ENCODE measurements at places on chromosomes 16 and 17. TPM values are rescaled to one million over a fixed set of nuclear protein-coding genes. Genes with fewer than 3 reads are reported as not detected.

Gene KRTAP4-1
- polyA plus RNA-seq = not detected

Gene METRN
- 18.9 TPM for polyA plus RNA-seq

Gene BTBD17
- polyA plus RNA-seq = 1.1 TPM

Gene BAHCC1
- 21.9 TPM for polyA plus RNA-seq

Gene TNFSF13
- 23.4 TPM for polyA plus RNA-seq

Gene SETD6
- polyA plus RNA-seq = 28.8 TPM

Gene RGS11
- polyA plus RNA-seq = 6.6 TPM

Gene TMEM235
- 0.10 TPM for polyA plus RNA-seq

Gene TMIGD1
- 43.9 TPM for polyA plus RNA-seq

Gene PRRT2
- polyA plus RNA-seq = 12.8 TPM

Gene NLE1
- 14.1 TPM for polyA plus RNA-seq

Gene NTN1
- 11.3 TPM for polyA plus RNA-seq

Gene MMP25
- polyA plus RNA-seq = 4.3 TPM

Gene CCDC40
- 5.7 TPM for polyA plus RNA-seq

Gene SYNGR3
- 4.2 TPM for polyA plus RNA-seq

Gene NRN1L
- 1.6 TPM for polyA plus RNA-seq

Gene PLK1
- polyA plus RNA-seq = 13.0 TPM

Gene DNAAF1
- 0.55 TPM for polyA plus RNA-seq

Gene SLC22A31
- 8.8 TPM for polyA plus RNA-seq

Gene MEIOB
- 0.54 TPM for polyA plus RNA-seq

Gene TAC4
- polyA plus RNA-seq = 0.39 TPM

Gene MIEN1
- 43.8 TPM for polyA plus RNA-seq

Gene HOXB9
- polyA plus RNA-seq = 0.03 TPM

Gene WFIKKN2
- 0.13 TPM for polyA plus RNA-seq

Gene EVPLL
- not detected for polyA plus RNA-seq

Gene RRN3
- 41.7 TPM for polyA plus RNA-seq

Gene HES7
- polyA plus RNA-seq = 0.16 TPM

Gene IKZF3
- polyA plus RNA-seq = 2.4 TPM

Gene SCRN2
- polyA plus RNA-seq = 109 TPM

All from large intestine (tissue), 12 donors.